Aorta (tissue), 5 donors: ENCODE measurements at places on chromosomes 3 and 15.

DNA sequence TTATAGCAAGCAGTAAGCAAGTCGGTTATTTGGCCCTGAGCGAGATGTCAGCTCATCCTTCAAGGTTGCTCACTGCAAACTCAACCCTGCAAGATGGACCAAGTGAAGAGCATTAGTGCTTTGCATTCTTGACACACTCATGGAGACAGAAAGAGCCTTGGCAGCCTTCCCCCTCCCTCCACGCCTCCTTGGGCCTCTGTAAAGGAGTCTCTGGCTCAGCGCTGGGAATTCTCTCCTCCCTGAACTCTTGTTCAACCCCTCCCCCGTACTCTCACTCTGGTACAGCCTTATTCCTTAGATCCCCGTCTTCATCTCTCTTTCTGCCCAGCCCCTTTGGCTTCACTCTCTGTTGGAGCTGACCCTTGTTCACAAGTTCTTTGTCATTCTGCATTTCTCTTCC lies 2.2 kb upstream of the CX3CR1 start:
- DNase-seq: no peak

DNA sequence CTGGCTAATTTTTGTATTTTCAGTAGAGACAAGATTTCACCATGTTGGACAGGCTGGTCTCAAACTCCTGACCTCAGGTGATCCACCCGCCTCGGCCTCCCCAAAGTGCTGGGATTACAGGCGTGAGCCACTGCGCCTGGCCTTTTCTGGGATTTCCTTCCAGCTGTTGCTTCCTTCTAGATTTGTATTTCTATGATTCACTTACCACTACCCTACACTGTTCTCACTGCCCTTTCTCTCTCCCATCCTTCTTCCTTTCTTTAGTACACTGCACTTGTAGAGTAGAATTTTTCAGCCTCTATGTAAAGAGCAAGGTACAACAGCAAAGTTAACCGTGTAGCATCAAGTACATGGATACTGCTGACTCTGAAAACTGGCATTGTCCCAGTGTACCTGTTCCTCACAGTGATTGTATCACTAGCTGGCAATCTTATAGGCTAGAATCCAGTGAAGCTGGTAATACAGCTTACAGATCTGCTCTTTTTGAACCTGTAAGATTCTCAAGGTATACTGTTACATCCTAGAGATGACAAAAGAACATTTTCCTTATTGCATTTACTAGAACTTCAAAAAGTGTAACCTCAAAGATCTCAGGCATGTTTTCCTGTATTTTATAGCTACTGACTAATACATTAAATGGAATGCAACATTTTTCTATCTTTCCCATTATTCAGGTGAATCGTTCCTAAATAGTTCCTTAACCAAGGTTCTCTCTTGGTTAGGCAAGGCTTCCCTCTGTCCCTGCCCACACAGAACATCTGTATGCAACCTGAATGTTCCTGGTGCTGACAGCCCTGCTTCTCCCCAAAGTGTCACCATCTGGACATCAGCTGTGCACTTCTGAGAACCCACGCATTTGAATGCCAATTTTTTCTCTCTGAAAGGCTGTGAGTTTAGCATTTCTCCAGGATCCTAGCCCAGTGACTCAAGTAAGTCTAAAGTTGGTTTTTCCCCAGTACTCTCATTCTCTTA lies 74.1 kb upstream of the RAP2B start:
- DNase-seq: no peak

- peak; percentile 27 for DNase-seq
These were observed 22.8 kb downstream of the AMOTL2 start for GRCh38 chr3:134351427-134351826.

- DNase-seq: no peak
These were observed 384.4 kb downstream of the OCA2 start for GRCh38 chr15:27714675-27715074.

DNA sequence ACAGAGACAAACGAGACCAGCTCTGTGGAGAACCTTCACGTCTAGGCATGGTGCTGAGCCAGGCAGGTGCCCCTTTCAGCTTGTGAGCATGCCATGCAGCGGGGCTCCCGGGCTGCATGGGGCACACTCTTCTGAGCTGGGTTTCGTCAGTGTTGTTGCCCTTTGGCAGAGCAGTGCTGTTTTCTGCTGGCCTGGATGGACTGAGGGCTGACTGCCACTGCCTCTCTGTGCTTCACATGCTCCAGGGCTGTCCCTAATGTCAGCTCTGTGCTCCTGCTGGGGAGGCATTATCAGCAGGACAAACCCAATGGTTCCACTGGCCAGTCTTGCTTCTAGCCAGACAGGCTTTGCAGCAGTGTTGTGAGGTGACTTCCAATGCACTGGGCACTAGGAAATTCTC lies 9.5 kb downstream of the GASK1A start:
- no peak for DNase-seq

DNA sequence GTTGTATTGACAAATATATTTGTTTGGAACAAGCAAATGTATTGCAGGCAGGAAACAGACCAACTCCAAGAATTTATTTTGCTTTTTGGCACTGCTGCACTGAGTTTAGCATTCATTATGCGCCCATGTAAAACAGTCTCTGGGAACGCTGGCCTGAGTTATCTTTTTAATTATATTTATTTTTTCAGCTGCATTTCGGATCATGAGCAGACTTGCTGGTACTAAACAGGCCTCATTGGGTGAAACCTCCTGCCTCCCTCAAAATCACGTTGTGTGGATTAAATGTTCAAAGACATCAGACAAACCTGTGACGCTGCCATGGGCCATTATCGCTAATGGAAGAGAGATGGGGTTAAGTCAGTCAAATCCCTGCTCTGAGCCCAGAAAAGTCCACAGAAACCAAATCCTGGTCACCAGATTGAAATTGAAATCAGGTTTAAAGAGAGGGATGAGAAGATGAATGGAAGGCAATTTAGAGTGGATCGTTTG lies 511.1 kb upstream of the PROK2 start:
- no peak for DNase-seq
